NCI-H2081 treated with DMSO at 0.1 percent for 48 hours (cell line): ENCODE measurements at places on chromosomes 1 and 21.

- no peak for DNase-seq
Measured at GRCh38 chr1:187819086-187819485, 990.3 kb downstream of the PLA2G4A start.

- no peak for DNase-seq
Measured at GRCh38 chr1:205597691-205598314, 34.0 kb downstream of the ELK4 start.

DNA sequence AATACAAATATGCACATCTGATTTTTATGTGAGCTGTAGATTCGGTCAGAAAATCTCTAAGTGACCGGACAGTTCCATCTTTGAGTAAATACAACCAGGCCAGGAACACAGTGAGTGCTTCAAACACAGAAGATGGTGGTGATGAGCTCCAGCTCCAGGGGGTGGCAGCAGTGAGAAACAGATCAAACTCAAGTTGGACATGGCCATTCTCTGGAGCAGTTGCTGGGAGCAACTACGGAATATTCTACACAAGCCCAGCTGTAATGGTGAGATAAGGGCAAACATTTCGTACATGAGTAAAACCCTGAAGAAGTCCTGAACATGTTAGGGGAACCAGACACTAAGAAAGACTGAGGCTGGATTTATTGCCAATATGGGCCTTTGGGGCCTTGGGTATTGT lies 100.7 kb downstream of the BARHL2 start:
- no peak for DNase-seq

DNA sequence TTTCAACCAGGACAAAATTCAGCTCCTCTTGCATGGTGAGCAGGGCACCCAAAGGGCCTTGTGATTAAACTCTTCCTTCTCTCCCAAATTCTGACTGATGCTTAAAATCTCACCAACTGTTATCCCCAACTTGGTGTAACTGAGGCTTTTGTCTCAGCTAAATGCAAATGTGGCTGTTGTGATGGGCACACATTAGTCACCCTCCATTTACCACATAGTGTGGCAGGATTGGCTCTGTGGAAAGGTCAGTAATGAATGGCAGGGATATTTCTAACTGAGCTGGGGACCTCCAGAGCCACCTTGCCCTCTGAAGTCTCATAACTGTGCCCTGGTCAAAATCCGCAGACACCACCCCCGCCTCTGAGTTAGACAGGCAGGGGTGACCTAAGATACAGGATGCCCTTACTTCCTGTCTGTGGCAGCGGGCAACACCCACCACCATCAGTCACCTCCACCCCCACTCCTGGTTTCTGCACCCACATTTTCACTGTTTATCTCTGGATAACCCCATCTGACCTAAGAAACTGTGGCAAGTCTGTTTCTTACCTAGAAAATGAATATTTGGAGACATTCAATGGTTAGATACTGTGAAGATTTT lies 25.4 kb upstream of the RGS16 start:
- DNase-seq: no peak

- no peak for DNase-seq
Measured at GRCh38 chr1:64594446-64594845, 124.5 kb downstream of the CACHD1 start.

DNA sequence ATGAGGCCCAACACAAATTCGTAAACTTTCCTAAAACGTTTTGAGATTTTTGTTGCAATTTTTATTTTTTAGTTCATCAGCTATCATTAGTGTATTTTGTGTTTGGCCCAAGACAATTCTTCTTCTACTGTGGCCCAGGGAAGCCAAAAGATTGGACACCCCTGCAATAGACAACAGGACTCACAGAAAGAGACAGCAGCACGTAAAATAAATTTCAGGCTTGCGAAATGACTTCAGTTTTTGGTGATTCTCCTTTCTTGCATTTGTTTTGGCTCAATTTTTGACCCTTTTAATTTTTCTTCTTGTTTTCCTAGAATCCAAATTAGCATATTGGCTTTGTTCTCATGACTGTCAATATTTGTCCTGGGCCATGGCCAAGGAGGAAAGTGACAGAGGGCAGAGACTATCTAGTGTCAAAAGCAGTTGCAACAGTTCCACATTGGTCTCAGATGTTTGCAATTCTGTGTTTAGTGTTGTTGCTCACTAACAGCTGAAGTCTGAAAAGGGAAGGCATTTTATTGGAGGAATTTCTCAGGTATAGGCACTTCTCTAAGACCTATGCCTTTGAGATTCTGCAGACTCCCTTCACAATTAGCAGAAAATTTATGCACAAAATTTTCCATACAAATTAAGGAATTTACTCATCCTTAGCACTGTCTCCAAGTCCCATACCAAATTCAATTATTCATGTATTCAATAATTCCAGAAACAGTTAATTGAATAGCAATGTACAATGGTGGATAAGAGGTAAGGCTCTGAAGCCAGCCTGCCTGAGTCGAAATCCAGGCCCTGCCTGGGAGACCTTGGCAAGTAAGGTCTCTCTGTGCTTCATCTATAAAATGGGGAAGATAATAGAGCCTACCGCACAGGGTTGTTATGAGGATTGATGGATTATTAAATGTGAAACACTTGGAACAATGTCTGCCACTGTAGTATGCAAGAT lies 160.9 kb upstream of the IVNS1ABP start:
- DNase-seq: peak; percentile 20

DNA sequence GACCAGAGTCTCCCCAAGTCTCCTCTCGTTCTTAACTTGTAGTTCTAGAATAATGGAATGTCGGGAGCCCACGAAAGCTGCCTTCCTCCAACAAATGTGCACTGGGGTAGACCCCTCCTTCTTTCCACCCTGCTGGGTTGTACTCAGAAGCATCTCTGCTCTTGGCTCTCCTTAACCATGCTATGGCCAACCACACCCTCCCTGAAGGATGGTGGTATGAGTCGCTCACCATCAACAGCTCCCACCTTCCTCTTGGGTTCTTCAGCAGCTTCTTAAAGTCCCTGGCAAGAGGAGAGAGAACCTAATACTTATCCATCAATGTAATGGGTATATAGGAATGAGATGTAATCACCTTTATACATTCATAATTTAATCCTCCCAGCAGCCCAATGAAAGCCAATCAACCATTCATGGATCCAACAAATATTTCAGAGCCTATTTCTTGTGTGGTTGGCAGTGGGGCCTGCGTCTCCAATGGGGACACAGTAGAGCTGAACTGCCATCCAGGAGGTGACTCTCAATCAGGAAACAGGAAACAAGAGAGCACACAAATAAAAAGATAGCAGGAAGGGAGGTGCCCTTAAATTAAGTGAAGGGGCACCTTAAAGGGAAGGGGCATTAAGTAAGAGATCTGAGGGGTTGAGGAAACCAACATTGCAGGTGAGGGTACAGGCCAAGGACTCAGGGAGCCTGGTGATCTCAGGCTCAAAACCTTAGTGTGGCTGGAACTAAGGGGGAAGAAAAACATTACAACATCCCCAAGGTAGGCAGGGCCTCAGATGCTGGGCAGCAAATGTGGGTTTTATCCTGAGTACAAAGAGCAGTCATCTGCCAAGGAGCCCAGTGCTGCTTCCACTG lies 64.4 kb upstream of the ETS2 start:
- no peak for DNase-seq

- DNase-seq: no peak
Measured at GRCh38 chr21:45997495-45998275, 16.1 kb downstream of the COL6A1 start.

DNA sequence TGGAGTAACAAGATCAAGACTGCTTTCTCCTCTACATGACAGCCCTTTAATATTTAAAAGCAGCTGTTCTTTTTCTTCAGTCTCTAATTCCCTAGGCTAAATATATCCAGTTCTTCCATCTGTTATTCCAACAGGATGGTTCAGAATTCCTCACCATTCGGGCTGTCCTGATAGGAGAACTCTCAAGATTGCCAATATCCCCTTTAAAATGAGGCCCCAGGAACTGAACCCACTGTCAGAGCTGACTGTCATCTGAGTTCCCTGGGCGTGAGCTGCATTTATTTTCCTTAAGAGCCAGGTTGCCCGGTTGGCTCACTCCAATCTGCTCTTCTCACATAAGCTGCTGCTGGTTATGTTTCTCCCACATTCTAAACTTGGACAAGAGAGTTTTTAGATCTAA lies 177.6 kb downstream of the MIS18A start:
- no peak for DNase-seq

GRCh38 chr1:224734261-224734935 lies 118.3 kb downstream of the CNIH3 start:
- DNase-seq: no peak

GRCh38 chr1:36624466-36624865 lies 141.8 kb upstream of the CSF3R start:
- DNase-seq: no peak

DNA sequence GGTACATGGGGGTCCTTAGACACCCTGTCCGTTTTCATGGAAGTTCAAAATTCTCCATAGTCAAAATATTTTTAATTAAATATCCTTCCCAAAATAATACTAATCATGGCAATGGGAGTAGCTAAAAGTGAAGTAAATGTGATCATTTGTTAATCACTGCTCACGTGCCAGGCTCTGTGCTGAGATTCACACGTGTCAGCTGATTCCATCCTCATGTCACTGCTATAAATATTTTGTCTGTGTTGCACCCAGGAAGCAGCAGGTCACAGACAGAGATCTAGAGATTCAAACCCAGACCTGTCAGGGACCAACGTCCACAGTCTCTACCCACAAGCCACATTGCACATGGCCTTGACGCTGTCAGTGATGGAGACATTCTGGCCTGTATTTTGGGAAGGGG lies 74.3 kb downstream of the KLHDC7A start:
- no peak for DNase-seq
